ENCODE measurements at places on chromosomes 5 and 9.
A peak's percentile ranks its signal among the peaks of the same experiment; 100 is the strongest.

GRCh38 chr5:118522626-118523025 lies 465.7 kb downstream of the DTWD2 start:
- DNase-seq, result no peak

- DNase-seq, result no peak
Observed at GRCh38 chr5:176822793-176823481, 12.6 kb downstream of the UNC5A start.

DNA sequence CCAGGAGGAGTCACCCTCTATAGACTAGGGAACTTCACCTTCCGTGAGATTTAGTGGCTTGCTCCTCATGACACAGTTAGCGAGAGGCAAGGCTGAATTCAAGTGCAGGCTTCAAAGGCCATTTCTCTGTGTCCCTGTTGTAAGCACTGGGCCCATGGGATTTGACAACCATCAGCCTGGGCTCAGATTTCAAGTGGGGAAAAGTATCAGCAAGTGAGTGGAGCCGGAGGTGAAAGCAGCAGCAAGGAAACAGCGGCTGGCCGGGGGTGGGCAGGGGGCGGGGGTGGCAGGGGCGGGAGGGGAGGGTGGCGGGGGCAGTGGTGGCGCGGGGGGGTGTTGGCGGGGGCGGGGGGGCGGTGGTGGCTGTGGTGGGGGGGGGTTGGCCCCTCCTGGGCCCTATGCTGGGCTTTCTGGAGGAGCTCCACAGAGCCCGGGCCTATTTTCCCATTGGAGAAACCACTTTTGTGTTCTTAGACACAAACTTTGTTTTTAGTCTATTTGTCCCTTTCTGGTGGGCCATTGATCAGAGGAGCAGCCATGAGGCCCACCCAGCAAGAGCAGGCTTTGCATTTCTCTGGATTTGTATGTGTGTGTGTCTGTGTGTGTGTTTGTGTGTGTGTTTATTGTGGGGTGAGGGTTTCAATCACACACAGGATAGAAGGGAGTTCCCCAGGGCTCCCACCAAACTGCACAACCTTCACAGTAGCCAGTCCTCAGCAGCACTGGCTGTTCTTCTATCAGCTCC lies 165.4 kb upstream of the RAI14 start:
- DNase-seq, result no peak

DNA sequence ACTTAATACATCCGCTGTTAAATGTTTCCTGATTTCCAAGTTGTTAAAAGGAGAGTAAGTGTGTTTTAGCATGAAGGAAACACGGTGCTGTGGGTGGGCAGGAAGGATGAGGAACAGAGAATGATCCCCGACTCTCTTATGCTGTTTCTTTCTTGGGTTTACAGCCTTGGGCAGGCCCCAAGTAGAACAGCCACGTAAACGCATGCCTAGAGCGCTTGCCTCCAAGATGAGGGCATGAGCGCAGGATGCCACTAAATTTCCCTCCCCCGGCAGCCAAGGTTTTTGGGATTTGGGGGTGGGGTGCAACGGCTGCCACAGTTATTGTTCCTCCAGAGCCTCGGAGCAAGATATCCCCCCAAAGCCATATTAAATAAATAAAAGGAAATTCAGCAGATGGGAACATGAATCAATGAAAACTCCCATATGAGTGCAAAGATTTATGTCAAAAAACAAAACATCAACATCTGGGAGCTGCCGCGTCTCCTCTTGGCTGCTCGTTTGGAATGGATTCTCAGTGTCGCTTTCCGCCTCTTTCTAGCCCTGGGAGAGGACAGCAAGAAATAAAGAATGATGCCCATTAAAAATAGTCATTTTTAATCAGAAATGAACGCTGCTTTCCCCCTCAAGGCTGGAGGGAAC lies 10.0 kb upstream of the DELE1 start:
- DNase-seq, result no peak

- DNase-seq, result no peak
Observed at GRCh38 chr9:2963307-2963706, 119.4 kb upstream of the PUM3 start.

- DNase-seq, result no peak
Observed at GRCh38 chr5:159450417-159450816, 120.1 kb upstream of the IL12B start.

GRCh38 chr9:237858-238345 lies 23.2 kb downstream of the DOCK8 start:
- no peak for DNase-seq

DNA sequence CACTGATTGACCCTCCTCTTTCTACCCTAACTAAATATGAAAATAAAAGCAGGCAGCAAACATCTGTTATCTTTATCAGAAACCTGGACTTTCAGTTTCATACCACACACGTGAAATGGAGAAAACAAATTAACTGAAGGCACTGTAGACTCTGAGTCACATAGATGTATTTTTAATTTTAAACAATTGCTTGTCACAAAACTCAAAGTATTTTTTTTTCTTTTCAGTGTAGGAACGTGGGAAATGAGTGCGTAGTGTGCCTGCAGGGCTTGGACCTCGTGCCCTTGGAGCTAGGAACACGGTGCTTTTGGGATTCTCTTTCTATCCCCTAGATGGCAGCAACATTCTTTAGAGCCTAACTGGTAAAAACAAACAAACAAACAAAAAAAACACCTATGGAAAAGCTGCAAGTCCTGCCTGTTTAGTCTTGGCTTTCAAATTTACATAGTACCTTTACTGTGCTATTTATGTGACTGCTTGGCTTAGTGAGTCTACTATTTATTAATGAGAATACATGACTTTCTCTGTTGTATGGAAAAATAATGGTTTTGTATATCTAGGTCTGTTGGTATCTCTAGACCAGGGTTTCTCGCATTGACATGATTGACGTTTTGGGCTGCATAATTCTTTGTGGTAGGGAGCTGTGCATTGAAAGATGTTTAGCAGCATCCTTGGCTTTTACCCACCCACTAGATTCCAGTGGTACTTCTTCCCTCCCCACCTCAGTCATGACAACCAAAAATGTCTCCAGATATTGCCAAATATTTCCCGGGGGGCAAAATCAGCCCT lies 16.8 kb upstream of the ACTBL2 start:
- no peak for DNase-seq

GRCh38 chr5:158135682-158136179 lies 276.8 kb upstream of the CLINT1 start:
- no peak for DNase-seq

- peak; percentile 59 for DNase-seq
Observed at GRCh38 chr5:178120607-178121357, 7.5 kb downstream of the N4BP3 start.

- DNase-seq, result no peak
Observed at GRCh38 chr5:120446068-120446492, 18.0 kb upstream of the PRR16 start.

DNA sequence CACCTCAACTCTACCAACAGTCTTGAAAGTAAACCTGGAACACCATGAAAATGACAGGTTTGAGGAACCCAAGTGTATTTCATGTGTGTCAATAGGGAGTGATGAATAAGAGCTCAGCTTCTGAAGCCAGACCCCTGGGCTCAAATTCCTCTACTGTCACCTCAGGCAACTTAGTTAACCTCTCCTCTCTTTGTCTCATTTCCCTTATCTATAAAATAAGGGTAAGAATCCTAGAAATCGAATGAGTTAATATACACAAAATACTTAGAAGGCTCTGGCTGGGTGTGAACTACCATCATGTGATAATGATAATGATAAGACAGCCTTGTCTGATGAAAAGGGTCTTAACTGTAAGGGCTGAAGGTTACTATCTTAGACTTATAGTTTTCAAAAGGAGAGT lies 66.3 kb downstream of the PIP5K1B start:
- DNase-seq, result no peak

- peak; percentile 26 for DNase-seq
Observed at GRCh38 chr9:33080534-33080933, 4.1 kb upstream of the SMU1 start.

DNA sequence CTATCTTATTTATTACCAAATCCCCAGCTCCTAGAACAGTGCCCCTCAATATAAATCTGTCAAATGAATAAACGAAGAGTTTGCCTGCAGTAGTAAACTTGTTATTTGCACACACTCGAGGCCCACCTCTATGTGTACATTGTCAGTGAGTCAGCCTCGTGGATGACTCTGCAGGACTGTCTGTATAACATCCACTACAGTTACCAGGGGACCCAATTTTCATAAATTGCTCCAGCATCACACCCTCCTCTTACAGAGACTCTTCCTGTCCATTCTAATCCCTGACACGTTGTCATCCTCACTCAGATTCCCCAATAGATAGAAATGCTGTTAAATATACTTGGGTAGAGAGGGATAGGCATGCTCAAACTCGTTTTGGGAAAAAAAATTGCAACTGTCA lies 478.5 kb downstream of the RAB3C start:
- no peak for DNase-seq

DNA sequence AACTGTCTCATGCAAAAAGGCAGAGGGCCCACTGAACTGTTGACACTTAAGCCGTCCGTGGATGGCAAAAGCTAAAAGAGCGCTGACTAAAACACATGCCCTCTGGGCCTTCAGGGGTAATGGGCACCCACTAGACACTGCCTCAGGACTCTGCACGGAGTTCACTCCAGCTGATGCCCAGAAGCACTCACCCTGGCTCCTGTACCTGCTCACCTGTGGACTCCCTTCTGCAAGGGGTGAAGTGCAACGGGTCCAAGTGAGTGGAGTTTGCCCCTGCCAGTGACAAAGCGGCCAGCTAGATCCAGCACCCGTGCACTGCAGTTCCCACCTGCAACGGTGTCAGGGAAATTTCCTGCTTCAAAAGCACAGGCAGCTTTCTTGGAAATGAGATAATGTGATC lies 50.2 kb downstream of the SLC1A1 start:
- no peak for DNase-seq

DNA sequence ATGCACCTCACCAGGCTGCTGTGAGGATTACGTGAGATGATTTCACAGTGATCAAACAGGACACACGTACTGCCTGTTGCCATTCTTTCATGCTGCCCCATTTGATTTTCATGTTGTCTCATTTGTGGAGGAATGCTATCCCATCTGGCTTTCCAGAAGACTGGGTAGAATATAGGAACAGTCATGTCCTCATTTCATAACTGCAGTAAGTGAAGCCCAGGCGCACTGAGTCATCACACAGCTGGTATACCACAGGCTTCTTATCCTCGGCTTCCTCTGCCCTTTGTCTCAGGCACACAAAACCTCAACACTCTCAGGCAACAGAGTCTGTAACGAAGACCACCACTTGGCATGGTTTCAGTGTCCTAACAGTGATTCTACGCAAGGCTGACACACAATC lies 62.3 kb downstream of the LHFPL2 start:
- DNase-seq, result no peak

GRCh38 chr9:137464291-137464999 lies 5.3 kb upstream of the NSMF start:
- DNase-seq, result no peak

GRCh38 chr5:154010660-154011059 lies 28.1 kb downstream of the FAM114A2 start:
- DNase-seq, result no peak

DNA sequence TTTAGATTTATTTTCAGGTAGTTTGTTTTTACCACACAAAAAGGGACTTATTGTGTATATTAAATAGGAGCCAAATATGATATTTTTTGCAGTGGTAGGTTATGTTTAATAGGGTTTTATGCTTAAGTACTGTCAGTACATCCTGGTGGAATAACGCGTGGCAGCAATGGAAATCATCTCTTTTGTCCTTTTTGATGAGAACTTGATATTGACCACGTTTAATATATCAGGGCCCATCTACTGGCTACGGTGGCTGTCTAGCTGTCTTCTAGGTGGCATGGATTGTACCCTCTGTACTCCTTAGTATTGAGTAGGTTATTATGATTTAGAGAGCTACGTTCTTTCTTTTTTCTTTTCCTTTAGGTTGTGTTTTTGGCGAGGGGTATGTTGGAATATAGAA lies 2.6 kb downstream of the BASP1 start:
- DNase-seq, result no peak

GRCh38 chr5:147504011-147504410 lies 5.9 kb downstream of the DPYSL3 start:
- DNase-seq, result no peak

DNA sequence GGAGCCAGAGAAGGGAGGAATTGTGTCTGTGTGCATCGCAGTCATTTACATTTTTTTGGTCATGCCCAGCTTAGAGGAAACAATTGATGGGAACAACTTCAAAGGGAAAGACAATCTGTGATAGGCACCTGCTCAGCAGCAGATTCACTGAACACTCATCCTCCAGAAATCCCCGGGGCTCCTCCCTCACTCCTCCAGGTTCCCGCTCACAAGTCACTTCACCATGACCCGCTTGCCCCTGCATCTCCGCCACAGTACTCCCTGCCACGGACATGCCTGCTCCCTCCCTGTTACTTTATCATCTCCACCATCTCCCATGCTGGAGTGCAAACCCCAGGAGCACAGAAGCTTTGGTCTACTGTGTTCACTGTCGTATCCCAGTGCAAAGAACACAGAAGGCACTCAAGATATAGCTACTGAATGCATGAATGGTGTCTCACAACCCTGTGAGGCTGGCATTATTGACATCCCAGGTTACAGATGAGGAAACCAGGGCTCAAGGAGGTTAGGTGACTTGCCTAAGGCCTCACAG lies 16.2 kb downstream of the LHX6 start:
- DNase-seq, result no peak

DNA sequence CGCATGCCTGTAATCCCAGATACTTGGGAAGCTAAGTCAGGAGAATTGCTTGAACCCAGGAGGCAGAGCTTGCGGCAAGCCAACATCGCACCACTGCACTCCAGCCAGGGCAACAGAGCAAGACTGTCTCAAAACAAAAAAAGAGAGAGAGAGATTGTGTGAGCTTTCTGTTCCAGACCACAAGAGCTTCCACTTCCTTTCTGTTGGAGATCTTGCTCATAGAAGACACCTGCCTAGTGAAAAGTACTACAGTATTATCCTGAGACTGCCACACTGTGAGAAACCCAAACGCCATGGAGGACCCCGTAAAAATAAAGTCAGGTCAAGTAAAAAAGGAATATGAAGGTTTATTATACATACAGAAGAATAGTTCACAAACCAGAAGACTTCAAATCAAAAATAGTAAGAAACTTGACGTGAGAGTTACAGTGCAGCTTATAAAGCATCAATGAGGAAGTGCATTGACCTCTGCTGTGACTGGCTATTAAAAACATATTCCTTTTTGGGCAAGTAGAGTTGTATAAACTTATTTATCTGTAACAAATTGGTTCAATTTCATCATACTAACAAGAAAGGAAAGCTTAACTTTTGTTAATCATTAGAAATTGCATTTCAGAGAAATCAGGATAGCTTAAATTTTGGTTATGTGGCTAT lies 4.3 kb upstream of the EMB start:
- peak; percentile 27 for DNase-seq

- DNase-seq, result no peak
Observed at GRCh38 chr9:97840521-97840920, 12.5 kb upstream of the FOXE1 start.
